ENCODE measurements at places on chromosomes 3 and 15.

GRCh38 chr3:48209445-48209844 lies 13.8 kb upstream of the CAMP start:
- no peak for DNase-seq
- H3K4me3 ChIP-seq: no peak overlapping the region
- H3K27ac ChIP-seq: no peak overlapping the region
- no peaks in the 10 kb centered on the region for H3K27me3 ChIP-seq
- no peaks in the 10 kb centered on the region for H3K36me3 ChIP-seq

GRCh38 chr3:148717885-148718561 lies 20.3 kb downstream of the AGTR1 start:
- no peaks in the 10 kb centered on the region for H3K4me1 ChIP-seq
- H3K4me3 ChIP-seq: no peak overlapping the region
- H3K36me3 ChIP-seq: no peaks in the 10 kb centered on the region
- H3K27ac ChIP-seq: no peak overlapping the region
- no peaks in the 10 kb centered on the region for H3K27me3 ChIP-seq

GRCh38 chr15:35306361-35306981 lies 221.4 kb upstream of the NANOGP8 start:
- no peaks in the 10 kb centered on the region for H3K27me3 ChIP-seq
- no peaks in the 10 kb centered on the region for H3K36me3 ChIP-seq
- no peak overlapping the region for H3K27ac ChIP-seq
- no peak for DNase-seq
- no peaks in the 10 kb centered on the region for H3K4me1 ChIP-seq
- H3K4me3 ChIP-seq: no peak overlapping the region

DNA sequence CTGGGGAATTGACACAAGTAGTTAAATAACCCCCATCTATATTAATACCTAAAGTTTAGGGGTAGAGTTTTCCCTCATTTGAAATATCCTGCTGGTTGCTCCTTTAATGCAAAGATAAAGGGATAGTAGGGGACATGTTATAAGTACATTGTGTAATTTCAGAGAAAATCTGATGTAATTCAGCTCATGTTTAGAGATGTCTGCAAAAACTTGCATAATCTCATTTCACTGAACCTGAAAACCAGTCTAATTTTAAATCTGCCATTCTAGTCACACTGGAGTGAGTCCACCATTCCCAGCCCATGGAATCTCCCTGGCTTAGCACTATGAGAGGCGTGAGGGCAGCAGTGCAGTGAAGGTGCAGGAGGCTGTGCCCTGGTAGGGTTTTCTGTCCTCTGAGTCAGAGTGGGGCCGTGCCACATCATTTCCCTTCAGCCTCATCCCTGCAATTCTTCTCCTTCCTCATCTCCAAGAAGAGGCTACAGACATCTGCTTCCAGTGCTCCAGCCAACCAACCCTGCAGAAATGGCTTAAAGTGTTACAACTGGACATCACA lies 246.3 kb upstream of the UMPS start:
- H3K36me3 ChIP-seq: no peaks in the 10 kb centered on the region
- no peaks in the 10 kb centered on the region for H3K27me3 ChIP-seq
- DNase-seq: no peak
- no peak overlapping the region for H3K4me3 ChIP-seq

- no peak overlapping the region for H3K4me3 ChIP-seq
- H3K4me1 ChIP-seq: no peaks in the 10 kb centered on the region
- no peak overlapping the region for H3K27ac ChIP-seq
Observed at GRCh38 chr15:71110405-71111180, 4.7 kb upstream of the THSD4 start.

GRCh38 chr3:100650651-100651619 lies 41.5 kb downstream of the ADGRG7 start:
- peak overlapping the region; percentile 9 for H3K4me3 ChIP-seq
- H3K27me3 ChIP-seq: no peaks in the 10 kb centered on the region
- peak; percentile 11 for DNase-seq
- no peaks in the 10 kb centered on the region for H3K36me3 ChIP-seq
- peaks cover 5% of the 10 kb centered on the region for H3K4me1 ChIP-seq
- H3K27ac ChIP-seq: no peak overlapping the region

DNA sequence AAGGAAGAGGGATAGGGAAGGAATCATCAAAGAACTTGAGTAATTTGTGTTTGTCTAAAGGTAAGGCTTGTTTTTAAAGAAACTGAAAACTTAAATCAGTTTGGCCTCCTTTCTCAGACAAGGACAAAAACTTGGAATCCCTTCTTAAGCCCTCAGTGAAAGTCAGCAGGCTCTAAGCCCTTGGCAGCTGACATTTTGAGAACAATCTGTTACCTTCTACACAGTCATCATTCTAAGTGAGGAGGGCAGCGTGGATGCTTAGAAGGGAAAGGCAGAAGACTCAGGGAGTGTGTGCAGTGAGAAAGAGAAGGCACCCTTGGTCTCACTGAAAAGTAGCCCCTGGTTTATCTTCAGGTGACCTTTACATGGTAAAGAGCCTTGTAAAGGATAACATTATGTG lies 10.8 kb downstream of the HSPBAP1 start:
- peaks cover 2% of the 10 kb centered on the region for H3K4me1 ChIP-seq
- peaks cover 31% of the 10 kb centered on the region for H3K36me3 ChIP-seq
- no peak for DNase-seq
- no peaks in the 10 kb centered on the region for H3K27me3 ChIP-seq
- H3K27ac ChIP-seq: no peak overlapping the region

GRCh38 chr15:29379647-29380046 lies 110.0 kb upstream of the NSMCE3 start:
- H3K27me3 ChIP-seq: no peaks in the 10 kb centered on the region
- H3K4me1 ChIP-seq: no peaks in the 10 kb centered on the region
- no peak overlapping the region for H3K27ac ChIP-seq
- no peak for DNase-seq
- no peak overlapping the region for H3K4me3 ChIP-seq

GRCh38 chr3:112770032-112770626 lies 76.5 kb downstream of the CD200R1L start:
- peaks cover 42% of the 10 kb centered on the region for H3K4me1 ChIP-seq
- no peaks in the 10 kb centered on the region for H3K27me3 ChIP-seq
- H3K36me3 ChIP-seq: no peaks in the 10 kb centered on the region

DNA sequence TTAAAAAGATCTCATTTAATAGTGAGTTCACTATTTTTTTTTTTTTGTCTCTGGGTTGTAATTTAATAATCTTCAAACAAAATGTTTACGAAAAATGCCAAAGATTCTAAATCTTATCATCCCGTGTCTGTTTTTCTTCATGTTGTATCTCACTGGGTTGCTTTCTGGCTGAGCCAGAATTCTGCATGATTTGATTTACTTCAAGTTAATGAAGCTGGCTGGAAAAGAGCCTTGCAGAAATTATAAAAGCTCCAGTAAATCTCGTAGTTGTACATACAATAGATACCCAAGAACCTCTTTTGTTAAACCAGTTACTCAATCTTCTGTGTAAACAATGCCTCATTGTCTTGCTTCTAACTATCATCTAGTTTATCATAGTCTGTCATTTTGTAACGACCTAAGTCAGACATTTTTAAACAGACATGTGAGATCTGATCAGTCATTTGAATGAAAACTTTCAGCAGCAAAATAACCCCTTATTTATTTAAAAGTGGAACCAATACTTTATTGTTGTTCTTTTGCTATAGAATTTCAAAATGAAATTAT lies 249.0 kb downstream of the MCTP2 start:
- no peaks in the 10 kb centered on the region for H3K4me1 ChIP-seq
- DNase-seq: no peak
- no peaks in the 10 kb centered on the region for H3K36me3 ChIP-seq
- H3K27me3 ChIP-seq: no peaks in the 10 kb centered on the region

DNA sequence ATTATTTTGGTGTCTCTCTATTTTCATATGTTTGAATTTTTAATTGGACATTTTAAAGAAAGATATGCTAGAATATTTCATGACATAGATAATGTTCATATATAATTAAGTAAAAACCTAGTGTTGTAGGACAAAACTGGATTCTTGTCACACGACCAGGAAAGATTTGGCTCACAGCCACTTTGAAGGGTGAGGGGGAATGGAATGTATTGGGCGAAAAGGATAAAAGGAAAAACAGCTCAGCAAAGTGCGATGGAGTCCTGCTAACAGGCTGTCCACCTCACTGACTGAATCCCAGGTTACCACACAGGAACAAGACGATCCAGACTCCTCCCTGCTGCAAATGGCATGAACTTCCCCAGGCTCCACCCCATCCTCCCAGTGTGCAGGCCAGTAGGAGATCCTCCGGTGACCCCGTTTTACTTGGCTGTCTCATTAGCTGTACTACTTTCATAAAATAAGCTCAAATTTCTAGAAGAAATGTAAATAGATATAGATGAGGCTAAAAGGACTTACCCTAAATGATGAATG lies 186.2 kb downstream of the CD47 start:
- H3K27ac ChIP-seq: no peak overlapping the region
- no peak for DNase-seq
- H3K27me3 ChIP-seq: no peaks in the 10 kb centered on the region
- H3K4me3 ChIP-seq: no peak overlapping the region

GRCh38 chr3:195269375-195270078 lies 1.4 kb downstream of the XXYLT1 start:
- no peaks in the 10 kb centered on the region for H3K27me3 ChIP-seq
- peaks cover 30% of the 10 kb centered on the region for H3K4me1 ChIP-seq
- no peak overlapping the region for H3K27ac ChIP-seq
- DNase-seq: peak; percentile 23

- no peaks in the 10 kb centered on the region for H3K4me1 ChIP-seq
- no peak for DNase-seq
- H3K27me3 ChIP-seq: no peaks in the 10 kb centered on the region
- no peak overlapping the region for H3K4me3 ChIP-seq
Observed at GRCh38 chr3:140068494-140069017, 133.6 kb downstream of the CLSTN2 start.

- H3K4me3 ChIP-seq: no peak overlapping the region
- no peak for DNase-seq
- H3K27me3 ChIP-seq: no peaks in the 10 kb centered on the region
- H3K4me1 ChIP-seq: peaks cover 82% of the 10 kb centered on the region
- peaks cover 22% of the 10 kb centered on the region for H3K36me3 ChIP-seq
- H3K27ac ChIP-seq: peak overlapping the region; percentile 98
Observed at GRCh38 chr3:50241163-50241562, 5.2 kb downstream of the GNAI2 start.

DNA sequence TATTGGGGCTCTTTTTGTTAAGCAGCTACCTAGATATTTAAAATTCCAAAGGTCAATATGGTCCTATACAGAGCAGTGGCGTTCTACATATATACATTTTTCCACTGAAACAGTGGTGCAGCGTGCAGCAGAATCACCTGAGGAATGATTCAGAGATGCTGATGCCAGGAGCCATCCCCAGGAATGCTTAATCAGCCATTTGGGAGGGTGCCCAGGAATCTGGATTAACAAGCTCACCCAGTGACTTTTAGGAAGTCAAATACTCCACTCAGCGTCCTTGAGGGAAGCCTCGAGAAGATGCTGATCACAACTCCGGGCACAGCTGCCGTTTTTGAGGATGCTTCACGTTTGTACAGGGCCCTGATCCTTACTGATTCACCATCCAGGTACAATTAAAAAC lies 82.6 kb upstream of the ARHGEF3 start:
- no peaks in the 10 kb centered on the region for H3K27me3 ChIP-seq
- no peak overlapping the region for H3K4me3 ChIP-seq
- no peaks in the 10 kb centered on the region for H3K36me3 ChIP-seq
- DNase-seq: no peak
- peaks cover 6% of the 10 kb centered on the region for H3K4me1 ChIP-seq

- H3K4me3 ChIP-seq: no peak overlapping the region
- no peak for DNase-seq
- H3K36me3 ChIP-seq: no peaks in the 10 kb centered on the region
- H3K27me3 ChIP-seq: no peaks in the 10 kb centered on the region
- no peak overlapping the region for H3K27ac ChIP-seq
- no peaks in the 10 kb centered on the region for H3K4me1 ChIP-seq
Observed at GRCh38 chr3:194277786-194278130, 73.4 kb downstream of the CPN2 start.

DNA sequence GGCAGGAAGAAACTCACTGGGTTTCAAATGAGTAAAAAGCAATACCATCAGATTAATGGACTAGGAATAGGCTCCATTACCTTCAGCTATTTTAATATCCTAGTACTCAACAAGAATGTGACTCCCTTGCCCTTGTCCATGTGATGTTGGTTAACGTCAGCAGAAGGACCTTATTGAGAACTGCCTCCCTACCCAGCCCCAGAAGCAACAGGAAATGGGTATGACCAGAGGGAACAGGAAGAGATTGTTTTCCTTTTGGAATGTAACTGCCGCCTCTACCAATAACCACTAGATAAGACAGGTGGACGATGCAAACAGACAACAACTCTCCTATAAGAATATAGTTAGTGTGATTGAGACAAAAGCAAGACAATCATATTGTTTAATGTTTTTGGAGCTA lies 10.4 kb upstream of the MME start:
- no peak overlapping the region for H3K4me3 ChIP-seq
- no peak for DNase-seq
- no peaks in the 10 kb centered on the region for H3K27me3 ChIP-seq
- H3K4me1 ChIP-seq: no peaks in the 10 kb centered on the region
- H3K27ac ChIP-seq: no peak overlapping the region

DNA sequence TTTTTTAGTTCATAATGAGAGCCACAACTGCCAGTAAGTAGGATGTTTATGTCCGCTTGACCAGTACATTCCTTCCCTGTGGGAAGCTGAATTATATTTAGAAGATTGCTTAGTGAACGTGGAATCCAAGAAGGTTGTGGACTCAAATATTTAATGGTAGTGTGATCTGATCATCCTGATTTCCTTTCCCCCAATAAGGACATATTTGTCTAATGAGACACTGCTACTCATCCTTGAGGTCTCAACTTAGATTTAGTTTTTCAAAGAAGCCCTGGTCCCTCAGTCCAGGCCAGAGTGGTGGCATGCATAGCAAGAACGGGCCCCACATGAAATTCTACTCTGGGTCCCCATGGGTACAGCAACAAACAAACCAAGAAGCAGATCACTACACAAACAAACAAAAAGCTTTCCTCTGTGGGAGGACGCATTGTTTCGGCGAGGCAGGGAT lies 60.8 kb downstream of the USP13 start:
- H3K36me3 ChIP-seq: no peaks in the 10 kb centered on the region
- no peaks in the 10 kb centered on the region for H3K4me1 ChIP-seq
- no peak overlapping the region for H3K4me3 ChIP-seq

- no peak overlapping the region for H3K4me3 ChIP-seq
- H3K27ac ChIP-seq: no peak overlapping the region
- no peaks in the 10 kb centered on the region for H3K36me3 ChIP-seq
- no peak for DNase-seq
- H3K27me3 ChIP-seq: no peaks in the 10 kb centered on the region
Observed at GRCh38 chr3:81086348-81086747, 675.1 kb downstream of the GBE1 start.

- peak; percentile 49 for DNase-seq
- peak overlapping the region; percentile 23 for H3K27ac ChIP-seq
- no peaks in the 10 kb centered on the region for H3K27me3 ChIP-seq
- no peaks in the 10 kb centered on the region for H3K36me3 ChIP-seq
Observed at GRCh38 chr3:188683032-188683521, 488.7 kb upstream of the TPRG1 start.

DNA sequence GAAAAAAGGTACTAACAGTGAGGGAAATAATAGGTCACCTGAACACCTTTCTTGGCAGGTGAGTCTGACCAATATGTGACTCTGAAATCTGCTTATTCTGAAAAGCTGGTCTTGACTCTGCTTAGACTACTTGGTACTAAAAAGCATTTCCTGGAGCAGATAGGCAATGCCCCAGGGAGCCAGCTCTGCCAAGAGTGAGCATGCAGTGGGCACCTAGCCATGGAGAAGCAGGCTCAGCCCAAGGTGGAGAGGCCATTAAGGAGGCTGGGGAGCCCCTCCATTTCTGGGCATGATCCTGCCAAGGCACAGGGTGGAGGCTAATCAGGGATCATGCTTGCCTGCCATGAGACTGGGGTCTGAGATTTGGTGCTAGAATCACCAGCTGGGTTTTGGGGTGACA lies 1.6 kb upstream of the LTF start:
- H3K27me3 ChIP-seq: peaks cover 32% of the 10 kb centered on the region
- peaks cover 38% of the 10 kb centered on the region for H3K4me1 ChIP-seq
- H3K36me3 ChIP-seq: no peaks in the 10 kb centered on the region
- no peak for DNase-seq
- no peak overlapping the region for H3K27ac ChIP-seq
- H3K4me3 ChIP-seq: no peak overlapping the region

Data from CD14-positive monocyte (primary cell).